Activated B cell treated with CpG ODN at 0.5 μM for 24 hours (primary cell): ENCODE measurements at places on chromosomes 1 and 21.

- no peak for DNase-seq
Observed at GRCh38 chr21:34302521-34302920, 61.3 kb upstream of the KCNE2 start.

DNA sequence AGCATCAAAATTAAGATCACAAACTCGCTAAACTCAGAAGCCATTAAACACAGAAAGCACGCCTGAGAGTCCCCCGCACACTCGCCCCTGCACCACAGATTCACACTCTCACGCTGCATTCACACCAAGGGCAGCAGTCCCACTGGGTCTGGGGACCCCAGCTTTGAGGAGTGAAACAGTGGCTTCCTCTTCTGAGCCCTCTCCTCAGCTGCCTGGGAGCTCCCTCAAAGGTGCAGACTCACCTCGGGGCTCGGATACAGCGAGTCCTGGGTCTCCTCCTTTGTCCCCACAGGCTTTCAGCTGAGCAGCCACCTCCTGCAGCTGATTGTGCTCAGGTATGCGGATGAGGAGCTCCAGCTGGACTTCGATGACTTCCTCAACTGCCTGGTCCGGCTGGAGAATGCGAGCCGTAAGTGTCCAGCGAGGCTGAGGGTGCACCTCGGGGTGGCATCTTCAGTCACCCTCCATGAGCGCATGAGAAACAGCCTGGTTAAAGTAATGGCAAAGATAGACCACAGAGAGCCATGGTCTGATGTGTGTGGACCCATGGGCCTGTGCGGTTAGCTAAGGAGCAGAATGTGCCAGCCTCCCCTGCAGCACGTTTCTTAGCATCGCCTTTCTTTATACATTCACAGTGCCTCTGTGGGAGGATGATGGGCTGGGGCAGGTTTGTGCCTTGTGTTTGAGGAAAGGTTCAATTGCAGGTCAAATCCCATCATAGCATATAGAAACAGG lies 47.9 kb downstream of the CAPN9 start:
- no peak for DNase-seq

DNA sequence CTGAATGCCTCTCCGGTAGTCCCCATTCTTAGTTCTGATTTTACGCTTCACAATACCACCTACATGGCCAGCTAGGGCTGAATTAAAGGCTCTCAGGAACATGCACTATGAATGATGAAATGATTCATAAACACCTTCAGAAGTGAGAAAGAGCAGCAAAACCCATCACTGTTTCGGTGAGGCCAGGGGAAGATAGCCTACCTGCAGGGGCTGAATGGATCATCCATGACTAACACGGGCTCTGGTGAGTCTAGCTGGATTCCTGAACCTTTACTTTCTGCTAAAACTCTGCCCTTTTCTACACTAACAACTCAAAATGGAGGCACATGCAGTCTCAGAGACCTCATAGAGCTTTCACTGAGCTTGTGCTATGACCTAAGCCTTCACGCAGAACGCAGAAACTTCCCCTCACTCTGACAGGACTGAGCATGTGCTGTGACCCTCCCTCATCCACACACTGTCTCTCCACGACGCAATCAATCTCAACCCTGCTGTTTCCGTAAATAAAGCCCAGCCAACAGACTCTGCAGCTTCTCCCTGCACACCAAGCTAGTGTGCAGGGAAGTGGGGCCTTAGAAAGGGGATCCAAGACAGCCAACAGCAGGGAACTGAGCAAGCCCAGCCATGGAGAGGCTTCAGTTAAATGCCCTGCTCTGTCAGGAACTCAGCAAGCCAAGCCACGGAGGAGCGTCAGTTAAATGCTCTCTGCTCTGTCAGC lies 207.8 kb downstream of the SLC45A1 start:
- DNase-seq, result peak; percentile 35

DNA sequence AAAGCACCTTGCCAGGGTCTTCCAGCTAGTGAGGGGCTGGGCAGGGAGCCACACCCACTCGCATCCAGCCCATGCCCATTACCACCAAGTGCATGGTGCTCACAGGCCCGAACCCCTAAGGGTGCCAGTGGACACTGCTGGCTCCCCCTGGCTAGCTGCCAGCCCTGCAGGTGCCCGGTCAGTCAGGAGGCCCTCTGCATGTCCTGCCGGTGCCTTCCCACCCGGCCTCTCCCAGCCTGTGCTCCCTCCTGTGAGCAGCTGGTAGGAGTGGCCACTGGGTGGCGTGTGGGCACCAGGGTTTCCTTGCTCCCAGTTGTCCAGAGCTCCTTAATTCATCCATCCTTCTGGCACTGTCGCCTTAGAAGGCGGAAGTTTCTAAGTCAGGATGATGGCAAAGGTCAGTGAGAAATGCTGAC lies 33.4 kb downstream of the QSOX1 start:
- no peak for DNase-seq

GRCh38 chr1:154463512-154463990 lies 38.5 kb upstream of the TDRD10 start:
- DNase-seq, result no peak
